Lower leg skin (tissue), 4 donors: ENCODE measurements at places on chromosomes 6 and 20.

GRCh38 chr6:104526376-104526775 lies 333.3 kb downstream of the HACE1 start:
- no peak for DNase-seq

- DNase-seq: no peak
Observed at GRCh38 chr20:5045906-5046305, 44.6 kb upstream of the SLC23A2 start.

DNA sequence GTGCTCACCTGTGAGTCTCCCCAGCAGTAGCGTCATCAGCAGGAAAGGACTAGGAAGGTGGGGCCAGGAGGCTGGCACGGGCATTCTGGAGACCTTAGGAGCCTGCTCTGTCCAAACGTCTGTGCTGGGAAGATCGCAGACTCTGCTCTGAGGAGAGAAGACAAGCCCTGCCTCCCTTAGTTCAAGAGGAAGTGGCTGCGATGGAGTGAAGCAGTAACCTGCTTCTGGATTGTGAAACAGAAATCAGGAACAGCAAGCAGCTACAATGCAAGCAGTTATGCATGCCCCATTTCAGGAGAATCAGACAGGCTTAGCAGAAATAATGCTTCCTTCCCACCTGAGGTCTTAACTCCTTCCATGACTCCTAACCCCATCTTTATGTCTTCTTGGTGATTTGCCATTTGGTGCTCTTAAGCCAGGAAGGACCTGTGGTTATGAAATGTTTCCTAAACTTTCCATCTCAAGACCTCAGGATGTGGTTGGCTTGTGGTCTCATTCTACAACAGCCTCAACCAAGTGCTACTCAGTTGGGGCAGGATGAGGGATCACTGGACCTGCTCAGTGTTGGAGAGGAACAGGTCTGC lies at the start of gene SIRPB1:
TSS of gene SIRPB1 (minus strand) at position 149 of the 584 bp plus-strand sequence. CDS start at position 84, 65 bp downstream.
- no peak for DNase-seq

DNA sequence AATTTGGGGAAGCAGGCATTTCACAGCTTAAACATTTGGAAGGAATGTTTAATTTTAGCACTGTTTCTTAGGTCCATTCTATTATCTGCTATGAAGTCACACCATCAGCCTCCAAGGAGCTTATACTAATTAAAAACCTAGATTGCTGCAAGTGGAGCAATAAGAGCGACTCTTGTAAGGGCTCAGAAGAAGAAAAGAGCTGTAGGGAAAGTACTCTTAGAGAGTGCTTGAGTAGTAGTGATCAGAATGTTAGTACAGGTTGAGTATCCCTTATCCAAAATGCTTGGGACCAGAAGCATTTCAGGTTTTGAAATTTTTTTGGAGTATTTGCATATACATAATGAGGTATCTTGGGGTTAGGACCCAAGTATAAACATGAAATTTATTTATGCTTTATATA lies 285.3 kb downstream of the UBE3D start:
- no peak for DNase-seq

- no peak for DNase-seq
Observed at GRCh38 chr6:161394437-161394836, 120.6 kb upstream of the AGPAT4 start.

DNA sequence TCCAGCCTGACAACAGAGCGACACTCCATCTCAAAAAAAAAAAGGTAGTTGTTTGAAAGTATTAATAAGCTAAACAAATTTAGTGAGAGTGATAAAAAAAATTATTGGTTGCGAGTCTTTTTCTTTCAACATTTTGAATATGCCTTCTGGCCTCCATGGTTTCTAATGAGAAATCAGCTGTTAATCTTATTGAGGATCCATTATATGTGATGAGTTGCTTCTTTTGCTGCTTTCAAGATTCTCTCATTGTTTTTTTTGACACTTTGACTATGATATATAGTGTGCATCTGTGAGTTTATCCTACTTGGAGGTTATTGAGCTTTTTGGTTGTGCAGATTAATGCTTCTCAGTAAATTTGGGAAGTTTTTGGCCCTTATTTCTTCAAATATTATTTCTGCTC lies 15.6 kb upstream of the CMTR1 start:
- DNase-seq: no peak

DNA sequence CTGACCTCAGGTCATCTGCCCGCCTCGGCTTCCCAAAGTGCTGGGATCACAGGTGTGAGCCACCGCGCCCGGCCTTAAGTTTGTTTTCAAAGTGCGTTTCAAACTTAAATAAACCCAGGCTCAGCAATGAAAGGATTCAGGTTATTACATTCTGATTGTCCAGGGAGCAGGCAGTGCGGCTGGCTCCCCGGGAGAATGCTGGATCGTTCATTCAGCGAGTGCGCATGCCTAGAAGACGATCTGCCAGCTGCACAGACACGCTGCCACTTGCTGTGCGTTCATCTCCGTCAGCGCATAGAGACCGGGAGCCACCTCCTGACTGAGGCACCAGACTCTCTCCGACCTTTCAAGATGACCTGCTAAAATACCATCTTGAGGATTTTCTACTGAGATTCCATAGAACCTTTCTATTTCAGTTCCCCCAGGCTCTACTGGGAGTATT lies 163.9 kb upstream of the ZNF217 start:
- no peak for DNase-seq

DNA sequence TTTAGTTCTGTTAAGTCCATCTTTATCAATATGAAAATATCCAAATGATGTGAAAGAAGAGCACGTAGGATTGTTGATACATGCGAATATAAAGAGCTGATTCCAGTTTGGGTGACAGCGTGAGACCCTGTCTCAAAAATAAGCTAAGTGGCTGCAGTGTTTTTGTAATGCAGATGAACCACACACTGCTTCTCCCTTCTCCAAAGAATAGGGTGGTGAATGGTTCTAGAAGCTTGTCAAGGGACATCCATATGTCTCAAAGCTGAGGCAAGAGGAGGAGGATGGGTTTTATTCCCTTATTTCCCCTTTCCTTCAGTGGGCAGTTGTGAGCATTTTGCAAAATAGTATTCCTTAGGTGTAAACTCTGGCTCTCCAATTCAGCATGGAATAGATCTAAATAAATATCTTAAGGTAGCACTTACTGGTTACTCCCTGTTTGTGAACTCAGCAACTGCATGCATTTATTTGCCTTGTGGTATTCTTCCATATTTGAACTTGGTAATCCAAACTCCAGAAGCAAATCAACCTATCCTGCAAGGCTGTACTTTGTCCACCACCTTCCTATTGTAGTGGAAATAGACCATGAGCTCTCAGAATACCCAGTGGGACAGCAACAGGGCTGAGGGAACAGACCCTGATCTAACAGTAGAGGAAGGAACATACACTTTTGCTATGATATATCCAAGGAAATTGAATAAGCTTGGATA lies 38.0 kb downstream of the XRN2 start:
- no peak for DNase-seq

DNA sequence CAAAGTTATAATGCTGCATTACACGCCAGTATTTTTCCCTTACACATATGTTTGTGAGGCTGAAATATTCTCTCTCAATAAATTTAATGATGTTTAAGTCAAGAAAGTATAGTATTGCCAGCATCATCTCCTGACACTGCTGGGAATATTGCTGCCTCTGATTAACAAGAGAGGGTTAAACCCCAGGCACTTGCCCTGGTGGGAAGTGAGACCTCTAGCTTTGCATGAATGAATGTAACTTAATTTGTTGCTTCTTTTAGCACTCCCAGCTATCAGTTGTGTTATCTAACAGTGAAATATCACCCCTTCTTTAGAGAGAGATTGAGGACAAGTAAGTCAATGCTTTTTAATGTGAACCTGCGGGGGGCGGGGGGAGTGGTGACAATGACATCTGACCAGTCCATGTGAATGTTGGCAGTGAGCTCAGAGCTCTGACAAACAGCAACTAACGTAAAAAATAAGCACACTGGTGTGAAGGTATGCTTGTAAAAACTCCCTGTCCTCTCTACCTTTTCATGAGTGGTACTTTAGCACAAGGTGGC lies 9.8 kb downstream of the FOXA2 start:
- DNase-seq: no peak

DNA sequence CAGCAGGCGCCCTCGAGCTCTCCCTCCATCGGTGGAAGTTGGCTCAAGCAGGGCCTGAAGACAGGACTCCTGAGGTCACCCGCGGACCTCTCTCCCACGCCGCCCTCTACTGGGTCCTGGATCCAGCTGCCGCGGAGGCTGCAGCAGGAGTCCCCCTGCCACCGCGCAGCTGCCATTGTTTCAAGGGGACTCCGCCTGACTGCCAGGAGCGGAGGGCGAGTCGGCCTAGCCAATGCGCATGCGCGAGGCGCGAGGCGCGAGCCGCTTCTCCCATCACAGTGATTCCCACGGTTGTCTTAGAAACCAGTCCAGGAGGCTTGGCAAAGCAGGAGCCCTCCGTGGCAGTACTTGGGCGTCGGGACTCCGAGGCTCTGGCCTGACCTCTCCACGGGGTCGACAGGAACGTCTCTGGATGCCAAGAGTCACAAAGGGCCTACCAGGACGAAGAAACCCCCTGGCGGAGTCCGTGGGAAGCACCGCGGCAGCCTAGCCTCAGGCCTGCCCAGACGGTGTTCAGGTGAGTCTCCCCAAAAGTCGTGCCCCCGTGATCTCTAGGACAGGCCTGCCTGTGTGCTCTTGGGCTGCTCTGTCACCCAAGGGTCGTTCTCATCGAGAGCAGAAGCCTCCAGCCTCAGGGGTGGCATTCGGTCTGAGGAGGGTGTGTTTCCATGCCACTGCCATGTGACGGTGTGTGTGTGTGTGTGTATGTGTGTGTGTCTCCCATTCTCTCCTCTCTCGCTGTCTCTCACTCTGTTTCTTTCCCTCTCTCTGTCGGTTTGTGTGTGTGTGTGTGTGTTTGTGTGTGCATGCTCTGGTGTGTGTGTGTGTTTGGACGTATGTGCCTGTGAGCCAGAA lies 290.6 kb upstream of the ZNF337 start:
- DNase-seq: peak; percentile 87

- DNase-seq: no peak
Observed at GRCh38 chr20:64037498-64038213, 1.7 kb downstream of the C20orf204 start.

- DNase-seq: no peak
Observed at GRCh38 chr20:62219992-62220665, at the start of gene HRH3. Gene HRH3, minus strand, starts transcription at chr20:62220278. Its CDS starts 308 bp downstream, at chr20:62219970.
